ENCODE measurements at places on chromosomes 12 and 14.

DNA sequence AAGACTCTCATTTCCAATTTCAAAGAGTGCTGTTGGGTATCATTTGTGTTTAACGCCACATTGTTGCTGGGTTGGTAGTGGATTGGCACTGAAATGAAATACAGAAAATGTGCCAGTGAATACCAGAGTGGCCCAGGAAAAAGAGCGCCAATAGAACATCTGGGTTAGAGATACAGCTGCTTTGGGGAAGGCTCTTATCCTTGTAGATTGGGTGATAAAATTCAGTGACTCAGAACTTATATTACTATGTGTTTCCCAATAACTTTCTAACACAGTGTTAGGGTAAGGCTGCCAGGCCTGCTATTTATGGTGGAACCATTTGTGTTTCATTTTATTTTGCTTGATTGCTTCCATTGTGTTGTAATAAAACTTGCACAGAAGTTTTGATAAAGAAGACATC lies 168.2 kb upstream of the SSTR1 start:
- peak; percentile 62 for DNase-seq

DNA sequence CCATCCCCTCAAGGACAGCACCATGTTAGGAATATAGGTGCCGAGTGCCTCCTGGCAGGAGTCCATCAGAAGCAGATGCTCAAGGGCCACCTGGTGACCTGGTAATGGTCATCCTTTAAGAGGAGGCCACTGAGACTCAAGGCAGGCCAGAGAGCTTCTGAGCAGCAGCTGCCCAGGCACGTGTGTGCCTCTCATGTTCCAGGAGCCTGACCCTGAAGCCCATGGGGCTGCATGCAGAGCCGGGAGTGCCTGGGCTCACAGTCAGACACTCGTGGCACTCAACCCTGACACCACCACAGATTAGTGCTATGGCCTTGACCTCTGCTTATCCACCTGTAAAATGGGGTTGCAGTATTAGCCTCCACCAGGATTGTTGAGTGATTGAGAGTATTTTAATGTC lies 45.6 kb downstream of the C14orf132 start:
- DNase-seq = no peak

GRCh38 chr14:98721061-98721460 lies 550.9 kb downstream of the BCL11B start:
- no peak for DNase-seq

DNA sequence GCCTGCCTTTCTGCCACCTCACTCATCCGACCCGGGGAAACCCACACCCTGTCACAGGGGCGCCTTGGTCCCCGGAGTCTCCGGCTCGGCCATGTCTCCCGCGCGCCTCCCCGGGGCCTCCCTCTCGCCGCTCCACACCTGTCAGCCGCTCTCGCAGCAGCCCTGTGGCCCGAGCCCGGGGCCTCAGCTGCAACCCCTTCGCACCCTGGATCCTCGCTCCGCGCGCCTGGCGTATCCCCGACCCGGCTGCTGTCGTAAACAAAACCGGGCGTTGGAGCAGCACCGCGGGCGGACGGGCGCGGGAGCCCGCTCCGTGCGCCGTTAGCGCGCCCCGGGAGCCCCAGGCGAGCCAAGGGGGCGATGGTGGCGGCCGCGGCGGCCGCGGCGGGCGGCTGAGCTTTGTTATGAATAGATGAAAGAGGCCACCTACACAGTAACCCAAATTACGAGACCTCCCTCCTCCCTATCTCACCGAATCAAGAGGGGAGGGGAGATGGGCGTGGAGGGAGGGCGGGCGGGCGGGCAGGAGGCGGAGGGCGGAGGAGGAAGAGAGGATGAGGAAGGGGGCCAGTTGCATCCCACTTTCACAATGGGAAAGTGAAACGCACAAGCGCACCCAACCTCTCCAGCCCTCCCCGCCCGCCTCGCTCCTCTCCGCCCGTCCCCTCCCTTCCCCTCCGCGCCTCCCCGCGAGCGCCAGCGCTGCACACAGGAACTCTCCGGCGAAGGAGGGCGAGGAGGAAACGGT lies at the start of gene PLXNC1:
TSS of gene PLXNC1 (plus strand) at position 587 of the 748 bp plus-strand sequence. CDS start 395 bp downstream, outside the sequence.
- no peak for DNase-seq

DNA sequence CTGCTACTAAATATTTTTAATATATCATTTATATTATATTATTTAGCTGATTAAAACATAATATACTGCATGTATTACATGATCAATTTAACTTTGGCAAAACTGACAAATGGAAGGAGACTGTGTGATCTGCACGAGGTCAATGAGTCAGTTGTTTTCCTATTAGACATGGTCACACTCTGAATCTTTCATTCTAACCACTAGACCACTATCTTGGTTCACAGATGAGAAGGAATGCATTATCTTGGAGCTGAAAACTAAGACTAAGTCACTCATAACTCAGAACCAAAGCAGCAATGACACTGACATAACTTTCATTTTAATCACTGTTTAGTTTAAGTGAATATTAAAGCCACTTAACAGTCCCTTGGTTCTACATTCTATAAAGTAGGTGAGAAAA lies 37.4 kb downstream of the GNPTAB start:
- peak; percentile 70 for DNase-seq

DNA sequence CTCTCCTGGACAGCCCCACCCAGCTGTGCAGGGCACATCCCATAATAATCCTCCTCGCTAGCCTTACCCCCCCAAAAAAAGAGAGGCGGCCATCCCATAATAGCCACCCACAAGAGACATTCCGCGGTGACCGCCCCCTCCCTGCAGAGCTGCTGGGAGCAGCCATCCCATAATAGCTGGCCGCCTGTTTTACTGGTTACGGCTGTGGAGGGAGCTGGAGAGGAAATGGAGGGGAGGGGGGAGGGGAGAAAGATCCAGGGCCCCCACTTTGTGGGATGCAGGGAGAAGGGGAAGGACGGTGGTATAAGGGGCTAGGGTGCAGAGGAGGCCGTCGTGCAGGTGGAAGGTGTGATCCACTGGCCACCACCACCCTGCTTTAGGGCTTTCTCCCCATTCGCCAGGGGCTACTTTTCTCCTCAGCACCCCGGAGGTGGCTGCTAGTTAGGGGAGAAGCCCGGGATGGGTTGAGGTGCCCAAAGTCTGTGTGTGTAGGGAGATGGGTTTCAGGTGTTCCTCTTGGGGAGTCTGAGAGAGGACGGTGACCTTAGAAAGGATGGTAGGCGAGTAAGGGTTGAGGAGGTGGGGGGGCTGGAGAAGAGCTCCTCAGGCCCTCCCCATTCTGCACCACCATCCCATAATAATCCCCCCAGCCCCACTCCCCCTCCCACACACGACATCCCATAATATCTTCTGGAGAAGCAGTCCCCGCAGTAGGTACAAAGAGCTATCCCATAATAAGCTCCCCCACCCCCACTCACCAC lies 6.0 kb upstream of the CHD4 start:
- DNase-seq = peak; percentile 79

All from GM03348 (cell line).